Cerebellum (tissue), 4 donors: ENCODE measurements at places on chromosomes 12 and 14. TPM values are rescaled to one million over a fixed set of nuclear protein-coding genes. Genes with fewer than 3 reads are reported as not detected.

Gene ZFHX2
- total RNA-seq = 4.2 TPM

Gene SMARCC2
- total RNA-seq = 96.5 TPM

Gene MMP19
- total RNA-seq = 0.18 TPM

Gene LRRIQ1
- total RNA-seq = 13.9 TPM

Gene GLT1D1
- 7.0 TPM for total RNA-seq

Gene PPP1R12A
- 141 TPM for total RNA-seq

Gene GPR65
- 0.18 TPM for total RNA-seq

Gene LRFN5
- total RNA-seq = 84.1 TPM

Gene MANSC4
- total RNA-seq = 0.27 TPM

Gene HOXC6
- total RNA-seq = not detected
